Ascending aorta (tissue), 2 donors: ENCODE measurements at places on chromosomes 1 and 21.

DNA sequence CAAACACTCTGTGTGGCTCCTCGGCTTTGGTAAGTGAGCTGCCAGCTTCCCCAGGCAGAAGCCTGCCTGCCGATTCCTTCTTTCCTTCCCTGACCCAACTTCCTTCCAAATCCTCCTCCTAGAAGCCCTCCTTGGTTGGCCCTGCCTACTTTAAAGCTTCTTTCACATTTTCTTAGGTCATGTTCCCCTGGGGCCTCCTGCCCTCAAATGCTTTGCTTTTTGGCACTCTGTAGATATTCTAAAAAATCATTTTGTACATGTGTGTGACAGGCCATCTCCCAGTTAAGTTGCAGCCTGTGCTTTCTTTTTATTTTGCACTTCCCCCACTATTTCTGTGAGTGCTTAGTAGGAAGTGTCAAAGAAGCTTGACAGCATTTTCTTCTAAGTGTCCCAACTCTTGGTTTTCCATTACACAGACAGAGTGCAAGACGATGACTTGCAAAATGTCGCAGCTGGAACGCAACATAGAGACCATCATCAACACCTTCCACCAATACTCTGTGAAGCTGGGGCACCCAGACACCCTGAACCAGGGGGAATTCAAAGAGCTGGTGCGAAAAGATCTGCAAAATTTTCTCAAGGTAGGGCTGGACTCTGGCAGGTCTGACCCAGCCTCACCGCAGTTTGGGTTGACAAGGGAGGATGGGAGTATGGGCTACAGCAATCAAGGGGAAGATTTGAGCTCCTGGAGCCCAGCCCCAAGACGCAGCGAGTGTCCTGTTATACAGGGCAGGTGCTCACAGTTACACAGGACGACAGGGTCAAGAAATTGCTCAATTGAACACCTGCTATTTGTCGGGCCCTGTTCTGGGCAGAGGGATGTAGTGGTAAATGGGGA is at the start of gene S100A9:
Gene S100A9 (plus strand): TSS at position 2 of the 838 bp plus-strand sequence. CDS start 430 bp downstream, at position 432.
- no peak within 1 kb of the TSS for H3K27ac ChIP-seq
- no peaks in the 10 kb centered on the region for H3K4me1 ChIP-seq
- no peak within 1 kb of the TSS for H3K4me3 ChIP-seq
- no peak for DNase-seq
- no peaks in the 10 kb centered on the region for H3K36me3 ChIP-seq

- H3K4me1 ChIP-seq, result no peaks in the 10 kb centered on the region
- no peak for DNase-seq
- no peak overlapping the region for H3K27ac ChIP-seq
- no peaks in the 10 kb centered on the region for H3K27me3 ChIP-seq
- no peak overlapping the region for H3K4me3 ChIP-seq
Observed at GRCh38 chr1:87167848-87168525, 160.7 kb upstream of the LMO4 start.

DNA sequence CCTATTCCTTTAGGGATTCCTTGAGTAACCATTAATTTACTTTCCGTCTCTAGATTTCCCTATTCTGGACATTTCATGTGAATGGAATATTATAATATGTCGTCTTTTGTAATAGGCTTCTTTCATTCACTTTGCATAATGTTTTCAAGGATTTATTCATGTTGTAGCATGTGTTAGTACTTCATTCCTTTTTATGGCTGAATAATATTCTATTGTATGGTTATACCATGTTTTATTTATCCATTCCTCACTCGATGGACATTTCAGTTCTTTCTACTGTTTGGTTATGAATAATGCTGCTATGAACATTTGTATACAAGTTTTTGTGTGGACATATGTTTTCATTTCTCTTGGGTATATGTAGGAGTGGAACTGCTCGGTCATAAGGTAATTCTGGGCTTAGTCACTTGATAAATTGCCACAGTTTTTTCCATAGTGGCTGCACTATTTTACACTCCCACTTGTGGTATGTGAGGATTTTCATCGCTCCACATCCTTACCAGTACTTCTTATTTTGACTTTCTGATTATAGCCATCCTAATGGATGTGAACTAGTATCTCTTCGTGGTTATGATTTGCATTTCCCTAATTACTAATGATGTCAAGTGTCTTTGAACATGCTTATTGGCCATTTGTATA is 17.7 kb downstream of the PPP2R5A start:
- DNase-seq, result no peak
- H3K27me3 ChIP-seq, result no peaks in the 10 kb centered on the region
- H3K4me1 ChIP-seq, result peaks cover 3% of the 10 kb centered on the region

DNA sequence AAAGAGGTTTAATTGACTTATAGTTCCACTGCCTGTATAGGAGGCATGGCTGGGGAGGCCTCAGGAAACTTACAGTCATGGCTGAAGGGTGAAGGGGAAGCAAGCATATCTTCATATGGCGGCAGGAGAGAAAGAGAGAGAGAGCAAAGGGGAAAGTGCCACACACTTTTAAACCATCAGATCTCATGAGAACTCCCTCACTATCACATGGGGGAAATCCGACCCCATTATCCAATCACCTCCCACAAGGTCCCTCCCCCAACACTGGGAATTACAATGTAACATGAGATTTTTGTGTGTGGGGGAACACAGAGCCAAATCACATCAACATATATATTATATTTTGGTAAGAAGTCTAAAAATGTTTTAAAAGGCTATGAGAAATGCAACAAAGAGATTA is 27.2 kb downstream of the FABP3 start:
- peaks cover 38% of the 10 kb centered on the region for H3K36me3 ChIP-seq
- no peak overlapping the region for H3K4me3 ChIP-seq
- no peaks in the 10 kb centered on the region for H3K27me3 ChIP-seq
- no peak overlapping the region for H3K27ac ChIP-seq

DNA sequence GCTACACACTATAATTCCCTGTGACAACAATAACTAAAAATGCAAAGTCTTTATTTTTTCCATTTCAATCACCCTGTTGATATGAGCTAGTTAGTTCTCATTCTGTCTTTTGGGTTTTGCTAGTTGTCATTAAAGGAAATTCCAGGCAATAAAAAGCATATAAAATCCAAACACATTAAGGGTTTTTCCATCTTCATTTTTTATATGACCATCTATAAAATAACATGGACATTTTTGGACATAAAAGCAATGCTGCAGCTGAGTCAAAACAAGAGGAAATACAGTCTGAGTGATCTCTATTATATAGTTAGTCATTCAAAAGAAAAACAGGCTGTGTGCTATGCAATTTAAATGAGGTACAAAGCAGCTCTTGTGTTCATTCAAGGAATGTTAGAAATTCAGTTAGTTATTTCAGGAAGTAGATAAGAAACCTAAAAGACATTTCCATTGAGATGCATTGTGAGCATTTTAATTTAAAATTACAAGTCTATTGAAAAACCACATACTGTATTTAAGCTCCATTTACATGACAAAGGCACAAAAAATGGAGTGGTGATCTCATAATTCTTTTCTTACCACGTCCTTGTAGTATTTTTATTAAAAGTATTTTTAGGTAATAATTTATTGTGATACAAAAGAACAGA is 67.3 kb upstream of the BCL10 start:
- no peaks in the 10 kb centered on the region for H3K27me3 ChIP-seq
- H3K4me3 ChIP-seq, result no peak overlapping the region
- no peak for DNase-seq
- no peaks in the 10 kb centered on the region for H3K4me1 ChIP-seq

DNA sequence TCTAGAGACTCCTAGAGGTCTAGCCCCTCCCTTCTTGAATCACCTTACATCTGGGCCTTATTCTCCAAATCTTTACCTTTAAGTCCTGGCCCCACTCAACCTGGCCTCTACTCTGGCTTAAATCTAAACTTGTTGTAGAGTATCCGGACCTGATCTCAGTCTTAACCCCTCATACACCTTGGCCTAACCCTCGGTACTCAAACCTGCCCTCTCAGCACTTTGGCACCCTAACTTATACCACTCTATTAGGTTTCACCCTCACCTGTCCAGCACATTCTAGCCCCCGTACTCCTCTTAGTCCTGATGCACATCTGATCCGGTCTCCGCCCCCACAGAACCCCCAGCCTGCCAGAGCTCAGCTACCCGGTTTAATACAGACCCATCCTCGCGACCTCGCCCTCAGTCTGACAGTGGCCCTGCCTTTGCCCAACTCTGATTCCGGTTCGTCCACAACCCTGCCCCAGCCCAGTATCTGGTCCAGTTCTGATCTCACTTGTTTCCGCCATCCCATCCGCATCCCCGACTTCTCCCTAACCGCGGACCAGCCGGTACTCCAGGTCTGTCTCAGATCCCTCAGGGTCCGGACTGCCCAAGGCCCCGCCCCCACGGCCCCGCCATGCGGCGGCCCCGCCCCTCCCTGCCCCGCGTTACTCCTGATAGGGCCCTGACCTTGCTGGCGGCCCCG is 1.5 kb downstream of the TRIM62 start:
- H3K4me1 ChIP-seq, result peaks cover 12% of the 10 kb centered on the region
- DNase-seq, result peak; percentile 94
- peak overlapping the region; percentile 14 for H3K27ac ChIP-seq
- peak overlapping the region; percentile 87 for H3K4me3 ChIP-seq

DNA sequence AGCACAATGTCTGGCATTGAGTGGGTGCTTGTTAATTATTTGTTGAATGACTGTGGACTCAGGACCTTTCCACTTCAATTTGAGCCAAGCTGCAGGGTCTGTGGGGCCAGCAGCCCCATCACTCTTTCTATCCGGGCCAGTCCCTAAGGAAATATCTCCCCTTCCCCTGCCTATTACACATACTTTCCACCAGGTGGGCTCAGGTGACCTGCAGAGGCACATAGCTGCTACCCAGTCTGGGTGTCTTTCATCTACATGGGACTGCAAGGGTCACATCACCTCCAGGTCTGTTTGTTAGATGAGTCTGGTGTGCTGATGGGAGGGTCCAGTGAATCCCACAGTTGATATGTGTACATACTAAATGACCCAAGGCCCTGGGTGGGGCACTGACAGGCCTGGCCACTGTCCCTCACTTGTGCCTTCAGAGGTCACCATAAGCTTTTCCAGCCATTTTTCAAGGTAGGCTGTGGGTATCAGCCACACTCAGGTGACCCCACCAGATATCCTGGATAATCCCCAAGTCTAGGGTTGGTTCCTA is 59.5 kb upstream of the KDM4A start:
- peaks cover 28% of the 10 kb centered on the region for H3K36me3 ChIP-seq
- no peak overlapping the region for H3K27ac ChIP-seq
- no peaks in the 10 kb centered on the region for H3K27me3 ChIP-seq
- DNase-seq, result no peak

- no peak overlapping the region for H3K4me3 ChIP-seq
- DNase-seq, result no peak
- no peaks in the 10 kb centered on the region for H3K27me3 ChIP-seq
- H3K36me3 ChIP-seq, result no peaks in the 10 kb centered on the region
- no peak overlapping the region for H3K27ac ChIP-seq
Observed at GRCh38 chr21:44900559-44901251, 20.0 kb downstream of the ITGB2 start.
